ENCODE measurements at places on chromosomes 3 and 15.

- DNase-seq = no peak
Measured at GRCh38 chr15:100972975-100973350, 53.8 kb downstream of the LRRK1 start.

- DNase-seq = no peak
Measured at GRCh38 chr3:44226573-44226972, 15.1 kb upstream of the TOPAZ1 start.

DNA sequence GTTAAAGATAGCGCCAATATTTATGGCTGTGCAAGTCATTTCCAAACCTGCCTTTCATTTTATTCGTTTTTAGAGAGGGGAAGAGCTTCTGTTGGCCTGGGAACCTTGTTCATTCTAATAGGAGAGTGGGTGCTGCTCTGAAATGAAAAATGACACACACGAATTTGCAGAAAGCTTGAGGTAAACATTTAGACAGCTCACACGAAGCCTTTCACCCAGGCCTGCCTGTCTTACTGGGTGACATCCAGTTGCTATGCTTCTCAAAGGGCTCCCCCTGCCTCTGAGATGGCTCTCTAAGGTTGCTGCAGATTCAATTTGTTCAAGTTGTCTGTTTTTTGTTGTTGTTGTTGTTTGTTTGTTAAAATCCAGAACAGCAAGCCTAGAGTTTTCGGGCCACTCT, 18.2 kb downstream of the PEX5L start:
- no peak for DNase-seq

DNA sequence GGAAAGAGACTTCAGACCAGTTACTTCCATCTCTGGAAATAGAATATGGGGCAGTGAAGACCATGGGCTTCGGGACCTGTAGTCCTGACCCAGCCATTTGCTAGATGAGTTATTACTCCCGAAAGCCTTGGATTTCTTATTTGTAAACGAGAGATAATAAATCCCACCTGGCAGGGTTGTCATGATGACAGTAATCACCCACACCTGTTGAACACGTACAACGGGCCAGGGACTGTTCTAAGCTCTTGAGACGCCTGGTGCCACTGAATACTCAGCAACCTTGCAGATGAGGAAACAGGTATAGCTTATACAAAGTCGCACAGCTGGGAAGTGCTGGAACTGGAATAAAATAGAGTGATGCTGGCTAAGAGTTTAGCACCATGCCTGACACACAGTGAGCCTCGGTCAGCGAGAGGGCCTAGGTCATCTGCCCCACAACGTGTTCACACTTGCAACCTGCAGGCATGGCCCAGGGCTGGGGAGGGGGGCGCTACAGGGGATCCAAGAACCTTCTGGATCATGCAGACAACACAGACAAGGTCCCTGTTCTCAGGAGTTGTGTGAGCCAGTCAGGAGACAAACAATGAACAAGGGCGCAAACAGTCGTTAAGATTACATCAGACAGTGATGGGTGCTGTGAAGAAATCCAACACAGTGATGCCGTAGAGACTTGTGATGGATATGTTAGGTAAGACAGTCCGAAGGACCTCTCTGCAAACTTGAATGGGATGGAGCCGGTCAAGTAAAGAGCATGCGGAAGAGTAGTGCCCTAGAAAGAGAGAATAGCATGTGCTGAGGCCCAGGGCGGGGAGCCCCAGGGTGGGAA, 89.2 kb downstream of the CORO2B start:
- no peak for DNase-seq

DNA sequence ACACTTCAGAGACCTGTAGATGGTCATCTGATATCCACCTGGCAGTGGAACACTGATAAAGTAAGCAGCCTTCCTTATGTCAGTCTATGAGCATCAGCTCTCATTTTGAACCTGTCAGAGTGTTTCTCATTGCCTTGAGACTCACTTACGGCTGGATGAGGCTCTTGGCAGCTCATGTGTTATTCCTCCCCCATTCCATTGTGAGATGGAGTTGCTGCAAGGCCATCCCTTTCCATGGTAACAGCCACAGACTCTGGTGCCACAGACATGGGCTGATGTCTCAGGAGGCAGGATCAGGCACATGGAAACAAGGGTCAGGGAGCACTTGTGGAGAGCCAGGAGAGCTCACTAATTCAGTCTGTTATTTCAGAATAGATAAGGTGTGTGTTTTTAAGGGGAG, 11.9 kb downstream of the KCNAB1 start:
- no peak for DNase-seq

DNA sequence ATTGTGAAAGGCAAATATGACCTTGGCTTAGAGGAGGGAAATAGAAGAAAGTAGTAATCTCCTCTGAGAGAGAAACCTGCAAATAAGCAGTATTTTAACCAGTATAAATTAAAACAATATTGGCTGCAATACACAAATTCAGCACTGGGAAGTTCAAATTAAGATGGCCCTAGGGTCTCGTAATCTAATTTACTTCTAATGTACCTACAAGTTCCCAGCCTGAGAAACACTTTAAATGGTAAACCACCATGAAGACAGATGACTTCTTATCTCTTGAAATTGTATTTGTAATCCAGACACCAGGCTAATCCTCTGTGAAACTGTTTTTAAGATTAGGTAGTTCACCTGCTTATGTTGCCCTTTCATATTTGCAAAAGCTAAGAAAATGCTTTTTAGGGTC, 199.7 kb downstream of the CADPS start:
- no peak for DNase-seq

- DNase-seq = no peak
Measured at GRCh38 chr3:114205541-114205940, 26.7 kb upstream of the DRD3 start.

DNA sequence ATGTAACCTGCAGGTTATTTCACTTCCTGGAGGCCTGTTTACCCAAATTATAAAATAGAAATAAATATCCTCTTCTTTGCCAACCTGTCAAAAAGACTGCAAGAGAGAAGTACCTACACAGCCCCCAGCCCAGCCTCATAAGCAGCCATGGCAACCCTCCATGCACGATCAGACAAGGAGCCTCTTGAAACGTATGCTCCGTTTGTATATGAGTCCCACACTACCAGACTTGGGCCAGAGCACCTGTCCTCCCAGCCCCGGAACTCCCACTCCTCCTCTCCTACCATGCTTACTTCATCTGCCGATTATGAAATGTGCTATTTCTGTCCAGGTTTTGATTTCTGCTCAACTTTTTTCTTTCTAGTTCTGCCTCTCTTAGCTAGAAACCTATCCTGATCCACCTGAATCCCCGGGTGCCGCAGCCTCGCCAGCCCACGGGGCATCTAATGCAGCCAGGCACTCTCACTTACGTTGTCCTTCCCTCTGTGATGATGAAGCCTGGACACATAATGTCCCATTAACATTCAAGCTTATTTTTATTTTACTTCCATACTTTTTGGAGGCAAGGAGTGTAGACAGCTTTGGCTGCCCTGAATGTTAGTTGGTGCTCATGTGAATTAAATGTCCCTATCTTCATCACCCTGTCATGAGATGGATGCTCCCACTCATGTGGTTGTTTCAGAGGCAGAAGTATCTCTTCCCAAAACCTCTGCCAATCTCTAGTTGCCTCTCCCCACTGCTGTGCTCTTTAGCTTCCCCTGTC, 73.8 kb downstream of the MB21D2 start:
- no peak for DNase-seq

DNA sequence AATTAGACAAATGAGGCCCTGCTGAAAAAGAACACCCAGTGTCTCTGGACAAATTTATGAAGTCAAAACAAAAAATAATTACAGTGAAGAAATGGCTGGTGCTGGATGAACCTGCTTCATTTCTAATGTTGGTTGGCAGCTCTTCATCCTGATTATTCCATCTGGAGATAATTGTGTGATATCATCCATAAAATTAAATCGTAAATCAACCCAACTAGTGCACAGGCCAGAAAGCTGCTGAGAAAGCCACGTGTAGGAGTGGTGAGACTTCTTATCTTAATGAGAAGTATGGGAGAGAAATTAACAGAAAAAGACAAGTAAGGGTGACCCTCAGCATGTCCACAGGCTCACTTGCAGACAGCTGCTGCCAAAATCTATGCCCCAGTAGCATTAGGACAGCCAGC, 465.2 kb upstream of the TGFBR2 start:
- DNase-seq = no peak

DNA sequence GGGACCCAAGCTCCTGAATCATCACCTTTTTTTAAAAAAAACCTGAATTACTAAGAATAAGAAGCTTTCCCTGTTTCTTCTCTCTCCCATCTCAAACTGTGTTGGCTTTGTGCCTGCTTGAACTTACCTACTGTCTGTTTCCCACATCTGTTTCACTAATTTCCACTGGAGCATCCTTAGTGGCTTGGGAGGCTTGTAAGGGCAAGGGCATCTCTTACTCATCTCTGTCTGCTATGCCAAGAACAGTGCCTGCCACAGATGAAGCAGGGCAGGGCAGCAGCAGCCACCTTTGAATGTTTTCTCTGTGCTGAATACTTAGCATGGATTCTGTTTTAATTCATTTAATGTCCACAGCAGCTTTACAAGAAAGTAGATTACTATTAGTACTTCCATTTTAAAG, 42.3 kb downstream of the SNRK start:
- DNase-seq = no peak

DNA sequence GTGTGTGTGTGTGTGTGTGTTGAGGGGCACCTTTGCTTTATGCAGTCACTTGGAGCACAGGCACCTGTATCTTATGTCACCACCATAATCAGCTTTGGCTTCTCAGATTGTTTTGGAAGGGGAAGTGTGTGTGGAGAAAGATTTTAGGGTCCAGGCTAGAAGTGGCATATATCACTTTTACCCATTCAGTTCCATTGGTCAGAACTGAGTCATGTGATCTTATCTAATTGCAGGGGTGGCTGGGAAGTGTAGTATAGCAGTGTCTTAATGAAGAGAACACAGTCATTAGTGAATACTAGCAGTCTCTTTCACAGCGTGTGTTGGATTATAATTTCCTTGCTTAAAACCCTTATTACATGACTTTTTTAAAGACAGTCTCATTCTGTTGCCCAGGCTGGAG, 20.6 kb downstream of the NCK1 start:
- DNase-seq = no peak

DNA sequence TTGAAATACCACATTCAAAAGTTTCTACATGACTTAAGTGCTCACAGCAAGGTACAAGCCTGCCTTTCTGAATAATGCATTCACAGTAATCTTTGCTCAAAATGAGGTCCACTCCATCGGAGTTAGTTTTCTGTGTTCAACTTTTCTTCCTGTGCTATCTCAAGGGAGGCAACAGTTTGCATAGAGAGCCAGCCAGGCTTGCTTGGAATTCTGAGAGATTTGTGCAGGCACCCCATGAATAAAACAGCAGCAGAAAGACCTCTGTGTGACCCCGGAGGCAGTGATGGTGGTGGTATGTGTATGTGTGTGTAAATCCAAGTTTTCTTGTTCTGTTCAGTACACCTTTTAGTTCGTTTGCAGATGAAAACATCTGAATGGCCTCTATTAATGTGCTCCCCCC, 124.0 kb downstream of the ADAMTS9 start:
- DNase-seq = no peak

DNA sequence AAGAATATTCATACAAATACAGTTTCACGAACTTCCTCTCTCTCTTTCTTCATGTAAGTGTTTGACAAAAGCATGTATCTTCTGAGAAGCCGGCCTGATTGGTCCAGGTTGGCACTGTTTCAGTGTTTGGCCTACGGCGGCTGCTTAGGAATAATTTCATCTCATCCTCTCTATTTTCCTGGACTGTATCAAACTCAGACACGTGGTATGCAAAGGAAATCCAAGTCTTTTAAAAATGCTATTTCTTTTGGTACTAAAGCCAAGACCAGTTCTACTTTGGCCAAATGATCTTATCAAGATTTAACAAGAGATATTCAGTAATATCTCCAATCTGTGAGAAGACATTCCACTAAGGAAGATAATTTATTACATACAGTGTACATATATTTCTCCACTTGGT, 152.8 kb downstream of the TIGIT start:
- DNase-seq = no peak

- DNase-seq = no peak
Measured at GRCh38 chr3:28103861-28104260, 137.6 kb upstream of the CMC1 start.

GRCh38 chr3:30847592-30847991, 46.9 kb downstream of the GADL1 start:
- DNase-seq = no peak

DNA sequence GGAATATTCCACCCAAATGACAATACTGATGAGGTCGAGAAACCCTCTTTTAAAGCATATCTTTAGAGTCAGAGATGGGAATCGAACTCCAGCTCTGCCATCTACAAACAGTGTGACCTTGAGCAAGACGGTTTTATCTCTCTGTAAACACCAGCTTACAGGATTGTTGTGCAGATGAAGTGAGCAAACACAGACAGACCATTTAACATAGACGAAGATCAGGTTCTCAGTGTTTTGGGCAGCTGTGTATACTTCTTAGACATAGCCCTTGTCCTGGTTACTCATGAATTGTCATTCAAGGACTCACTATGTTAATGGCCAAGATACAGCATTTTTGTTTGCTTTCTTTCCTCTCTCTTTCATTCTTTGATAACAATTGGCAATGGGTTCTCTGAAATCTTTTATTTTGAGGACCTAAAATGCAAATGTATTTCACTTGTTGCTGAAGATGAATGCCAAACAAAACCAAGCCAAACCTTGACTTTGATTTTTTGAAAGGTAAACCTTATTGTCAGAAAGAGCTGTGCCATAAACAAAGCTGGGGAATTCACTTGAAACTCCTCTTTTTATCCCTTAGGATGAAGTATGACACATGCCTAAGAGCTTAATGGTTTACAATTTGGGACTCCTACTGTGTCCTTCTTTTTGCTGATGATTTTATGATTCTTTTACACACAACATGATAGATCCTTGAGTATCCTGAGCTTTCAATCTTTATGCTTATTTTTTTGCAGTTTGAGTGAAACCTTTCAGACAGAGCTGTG, 250.0 kb upstream of the PDZRN3 start:
- DNase-seq = no peak

- DNase-seq = no peak
Measured at GRCh38 chr3:39196671-39197356, 4.4 kb upstream of the XIRP1 start.

- no peak for DNase-seq
Measured at GRCh38 chr3:57673156-57673555, 19.7 kb downstream of the DENND6A start.

DNA sequence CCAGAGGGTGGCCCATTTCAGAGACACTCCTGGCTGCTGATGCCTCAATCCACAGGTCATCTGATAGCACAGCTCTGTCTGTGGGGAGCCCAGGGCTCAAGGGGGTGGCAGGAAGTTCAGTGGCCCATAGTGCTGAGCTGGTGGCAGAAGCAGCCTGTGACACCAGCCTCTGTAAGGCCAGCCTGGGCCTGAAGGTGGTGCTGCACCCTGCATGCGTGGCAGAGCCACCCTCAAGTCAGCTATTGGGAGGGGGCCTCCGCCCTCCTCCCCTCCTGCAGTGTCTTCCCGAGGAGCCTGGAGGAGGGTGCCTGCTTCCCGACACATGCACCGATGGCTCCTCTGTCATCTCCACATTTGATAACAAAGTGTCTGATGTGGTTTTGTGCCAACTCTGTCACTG, 3.0 kb downstream of the PLA1A start:
- DNase-seq = no peak

- DNase-seq = no peak
Measured at GRCh38 chr15:57147621-57148020, 228.7 kb upstream of the CGNL1 start.
